Osteoblast (primary cell): ENCODE measurements at places on chromosomes 1 and 21. TPM values are rescaled to one million over a fixed set of nuclear protein-coding genes. Genes with fewer than 3 reads are reported as not detected.
A peak's percentile ranks its signal among the peaks of the same experiment; 100 is the strongest.

Gene SLC41A1
- 28.0 and 29.3 TPM in 2 replicates for total RNA-seq

Gene OLIG2
- total RNA-seq = not detected in 2 replicates

Gene GPR157
- total RNA-seq = 3.2 and 5.4 TPM in 2 replicates

Gene BTG3
- total RNA-seq = 22.1 and 22.4 TPM in 2 replicates

Gene AMY1A
- total RNA-seq = not detected in 2 replicates

Gene LIN28A
- total RNA-seq = not detected in 2 replicates

Gene CD5L
- total RNA-seq = not detected in 2 replicates

DNA sequence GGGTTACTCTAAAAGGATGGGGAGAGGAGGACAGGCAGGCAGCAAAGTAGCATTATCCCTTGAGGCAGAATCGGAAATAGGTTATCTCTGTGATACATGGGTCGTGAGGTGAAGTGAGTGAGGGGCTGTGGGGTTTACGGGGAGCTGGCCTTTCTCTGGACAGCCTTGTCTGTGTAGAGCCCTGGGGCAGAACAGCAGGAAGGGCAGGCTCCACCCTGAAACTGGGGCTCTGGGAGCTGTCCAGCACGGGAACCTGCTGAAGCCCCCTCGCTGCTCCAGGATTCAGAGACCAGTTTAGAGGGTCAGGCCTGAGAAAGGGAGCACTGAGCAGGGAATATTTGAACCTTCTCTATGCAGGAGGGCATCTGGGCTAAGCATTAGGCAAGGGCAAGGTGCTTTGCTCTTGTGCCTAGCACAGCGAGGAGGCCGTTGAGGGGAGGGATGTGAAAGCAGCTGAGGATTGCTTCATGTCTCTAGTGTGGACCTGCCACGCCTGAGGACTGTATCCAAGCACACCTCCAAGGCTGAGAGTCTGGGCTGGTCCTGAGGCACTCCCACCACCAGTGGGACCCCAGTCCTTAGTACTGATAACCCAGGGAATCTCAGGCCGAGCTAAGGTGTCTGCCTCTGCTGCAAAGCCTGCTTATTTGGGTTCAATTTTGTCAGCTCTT is 55.8 kb downstream of the NAV1 start:
- no peak for DNase-seq

DNA sequence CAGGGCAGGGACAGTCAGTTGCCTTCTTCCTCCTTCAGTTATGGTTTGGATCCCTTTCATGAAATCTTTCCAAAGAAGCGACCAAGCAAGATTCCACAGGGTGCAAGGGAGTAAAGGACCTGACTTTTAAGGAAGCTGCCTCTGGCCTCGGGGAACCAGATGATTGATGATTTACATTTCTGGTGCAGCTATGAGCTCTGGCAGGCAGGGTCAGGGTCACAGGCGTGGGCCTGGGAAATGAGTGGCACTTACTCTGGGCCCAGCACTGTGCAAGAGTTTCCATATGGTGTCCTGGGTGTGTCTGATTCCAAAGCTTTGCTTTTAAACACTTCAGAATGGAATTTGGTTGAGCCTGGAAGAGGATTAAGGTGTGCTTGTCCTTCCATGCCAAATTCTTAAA is 7.2 kb upstream of the CRABP2 start:
- no peak for DNase-seq

GRCh38 chr1:183989078-183989577 is 48.4 kb downstream of the COLGALT2 start:
- DNase-seq = peak; percentile 82

DNA sequence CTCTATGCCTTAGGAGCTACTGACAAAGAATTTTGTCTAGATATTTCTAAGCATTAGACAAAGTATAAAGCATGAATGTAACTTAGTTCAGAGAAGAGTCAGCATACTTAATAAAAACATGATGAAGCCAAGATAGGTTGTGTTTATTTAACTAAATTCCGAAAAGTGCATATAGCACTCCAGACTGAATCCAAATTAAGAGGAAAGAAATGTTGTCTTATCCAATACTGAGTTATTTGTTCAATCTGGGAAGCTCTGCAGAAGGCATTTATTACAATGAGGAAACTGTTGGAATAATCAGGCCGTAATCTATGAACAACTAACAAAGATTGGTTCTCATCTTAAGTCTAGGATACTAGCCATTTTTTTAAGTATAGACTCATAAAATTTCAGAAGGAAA is 100.2 kb downstream of the TNFSF18 start:
- no peak for DNase-seq

- no peak for DNase-seq
These were observed 75.2 kb downstream of the NGF start for GRCh38 chr1:115262886-115263285.

GRCh38 chr1:226526801-226527595 is 21.6 kb upstream of the STUM start:
- no peak for DNase-seq

- DNase-seq = peak; percentile 83
These were observed 3.5 kb upstream of the DMRTA2 start for GRCh38 chr1:50426702-50427085.

DNA sequence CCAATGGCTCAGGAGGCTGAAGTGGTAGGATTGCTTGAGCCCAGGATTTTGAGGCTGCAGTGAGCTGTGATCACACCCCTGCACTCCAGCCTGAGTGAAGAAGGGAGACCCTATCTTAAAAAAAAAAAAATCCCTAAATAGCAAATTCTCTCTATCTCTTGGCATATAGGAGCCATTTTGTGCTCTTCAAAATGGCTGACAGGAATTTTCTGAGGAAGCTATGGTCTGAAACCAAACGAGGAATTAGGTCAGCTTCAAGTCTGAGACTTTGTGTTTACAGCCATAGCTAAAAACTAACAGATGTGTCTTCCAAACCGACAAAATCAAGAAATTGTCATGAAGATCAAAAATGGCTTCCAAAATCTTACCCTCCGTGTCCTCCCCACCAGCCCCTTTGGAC is 10.6 kb downstream of the CD247 start:
- no peak for DNase-seq

- DNase-seq = no peak
These were observed 193.1 kb downstream of the RYR2 start for GRCh38 chr1:237235091-237235490.

GRCh38 chr1:9628541-9629444 is 22.7 kb upstream of the PIK3CD start:
- DNase-seq = peak; percentile 71

DNA sequence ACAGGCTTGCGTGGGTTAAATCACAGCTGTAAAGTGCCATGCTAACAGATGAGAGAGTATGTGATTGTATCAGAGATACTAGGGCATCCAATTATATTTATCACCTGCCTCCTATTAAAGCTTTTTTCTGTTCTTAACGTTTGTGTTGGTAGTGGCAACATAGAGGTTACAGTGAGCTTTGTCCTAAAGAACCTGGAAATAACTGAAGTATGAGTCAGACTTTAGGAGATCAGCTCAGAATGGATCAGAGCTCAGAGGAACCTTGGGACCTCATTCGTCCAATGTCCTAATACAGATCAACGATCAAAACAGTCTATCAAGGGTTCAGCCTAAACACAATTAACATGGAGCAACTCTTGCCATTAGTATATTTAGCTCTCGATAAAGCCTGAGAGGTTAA is 81.0 kb downstream of the RGS7 start:
- DNase-seq = no peak

- no peak for DNase-seq
These were observed 17.1 kb downstream of the UBE2T start for GRCh38 chr1:202324646-202325045.

- DNase-seq = no peak
These were observed 43.9 kb downstream of the SUSD4 start for GRCh38 chr1:223319905-223320580.

GRCh38 chr1:17551755-17552234 is 12.3 kb downstream of the ARHGEF10L start:
- DNase-seq = peak; percentile 92

GRCh38 chr1:231952154-231952553 is 325.6 kb downstream of the DISC1 start:
- peak; percentile 54 for DNase-seq

GRCh38 chr21:45543371-45543709 is 1.1 kb upstream of the SLC19A1 start:
- DNase-seq = peak; percentile 84

GRCh38 chr1:13469343-13469742 is 44.5 kb downstream of the LRRC38 start:
- DNase-seq = no peak

GRCh38 chr1:226457307-226457712 is 49.4 kb upstream of the PARP1 start:
- DNase-seq = no peak

GRCh38 chr1:7557301-7557891 is 213.7 kb upstream of the VAMP3 start:
- DNase-seq = peak; percentile 79

- DNase-seq = no peak
These were observed 12.1 kb downstream of the METTL18 start for GRCh38 chr1:169782596-169782995.

DNA sequence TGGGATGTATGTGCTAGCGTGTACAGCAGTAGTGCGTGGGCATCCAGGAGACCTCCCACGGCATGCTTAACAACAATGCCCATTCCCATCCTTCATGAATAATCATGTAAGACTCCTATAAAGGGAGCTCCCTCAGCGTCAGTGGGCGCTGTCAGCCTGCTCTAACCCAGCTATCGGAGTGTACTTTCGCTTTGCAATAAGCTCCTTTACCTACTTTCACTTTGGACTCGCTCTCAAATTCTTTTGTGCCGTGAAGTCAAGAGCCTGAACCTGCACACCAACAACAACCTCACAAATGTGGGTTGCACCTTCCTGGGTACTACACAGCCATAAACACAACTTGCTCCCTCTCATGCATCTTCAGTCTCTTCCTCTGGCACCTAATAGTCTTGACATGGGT is 114.8 kb upstream of the PAXBP1 start:
- DNase-seq = no peak
